ENCODE measurements at places on chromosomes 12 and 14.

GRCh38 chr12:122790393-122791075 is 16.2 kb downstream of the CCDC62 start:
- DNase-seq: peak; percentile 45

- no peak for DNase-seq
Measured at GRCh38 chr12:94585626-94586025, 64.7 kb downstream of the TMCC3 start.

GRCh38 chr12:21813125-21813524 is 38.6 kb upstream of the KCNJ8 start:
- no peak for DNase-seq

DNA sequence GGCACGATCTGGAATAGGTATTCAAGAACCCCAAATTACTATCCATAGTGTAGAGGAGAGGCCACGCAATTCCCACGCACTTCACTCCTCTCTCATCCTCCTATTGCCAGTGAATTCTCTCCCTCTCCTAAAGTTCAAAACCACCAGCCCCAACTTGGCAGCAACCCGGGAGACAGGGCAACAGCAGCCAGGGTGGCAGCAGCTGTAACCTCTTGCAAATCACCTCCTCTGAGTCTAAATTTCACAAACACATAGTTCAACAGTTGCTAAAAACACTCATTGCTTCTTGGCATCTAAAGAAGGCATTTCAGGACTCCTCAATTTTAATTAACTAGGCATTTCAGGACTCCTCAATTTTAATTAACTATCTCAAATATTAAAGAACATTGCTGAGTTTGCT is 37.7 kb upstream of the MANSC4 start:
- DNase-seq: no peak

DNA sequence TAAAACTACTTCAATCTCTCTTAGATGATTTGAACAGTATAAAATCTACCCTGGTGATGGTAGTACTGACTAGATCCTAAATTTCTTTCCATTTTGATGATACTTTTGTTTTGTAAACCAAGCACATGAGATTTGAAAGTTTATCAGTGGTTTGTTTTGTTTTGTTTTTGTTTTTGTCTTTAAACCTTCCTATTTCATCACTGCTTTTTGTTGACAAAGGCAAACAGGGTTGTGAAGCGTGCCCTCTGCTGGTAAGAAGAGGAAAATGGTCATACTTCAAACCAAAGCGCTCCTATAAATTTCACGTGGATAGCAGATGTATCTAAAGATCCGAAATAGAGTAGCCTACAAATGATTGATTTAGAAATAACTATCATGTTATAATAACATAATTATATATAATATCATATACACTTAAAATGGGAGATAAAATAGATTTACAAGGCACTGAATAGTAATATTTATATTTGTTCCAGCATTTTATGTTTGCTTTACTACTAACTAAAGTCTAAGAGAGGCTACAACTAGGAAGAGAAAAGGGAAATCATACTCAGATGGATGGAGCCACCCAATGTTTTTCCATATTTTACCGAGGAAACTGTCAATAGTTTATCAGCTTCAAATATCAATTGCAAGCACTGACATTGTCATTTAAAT is 254.0 kb upstream of the USP15 start:
- peak; percentile 15 for DNase-seq

- no peak for DNase-seq
Measured at GRCh38 chr12:42020226-42020625, 124.4 kb downstream of the GXYLT1 start.

GRCh38 chr14:93056166-93056839 is 59.4 kb downstream of the ITPK1 start:
- DNase-seq: no peak

- no peak for DNase-seq
Measured at GRCh38 chr12:59142183-59142790, 222.0 kb upstream of the LRIG3 start.

Data from foreskin fibroblast (primary cell).